ENCODE measurements at places on chromosomes 3 and 15.

GRCh38 chr15:86759800-86760523 lies 680.3 kb downstream of the AGBL1 start:
- DNase-seq: no peak

- no peak for DNase-seq
These were observed 72.3 kb downstream of the CD200R1L start for GRCh38 chr3:112774293-112774926.

- DNase-seq: no peak
These were observed 272.8 kb upstream of the TTC14 start for GRCh38 chr3:180329187-180329586.

GRCh38 chr3:13323822-13324221 lies 96.3 kb downstream of the NUP210 start:
- DNase-seq: no peak

- DNase-seq: no peak
These were observed 15.3 kb downstream of the DPH6 start for GRCh38 chr15:35530698-35531097.

GRCh38 chr15:47857776-47858167 lies 140.5 kb downstream of the SEMA6D start:
- no peak for DNase-seq

GRCh38 chr15:90513448-90513847 lies 16.3 kb upstream of the CRTC3 start:
- no peak for DNase-seq

GRCh38 chr15:64928626-64929220 lies 17.0 kb downstream of the ANKDD1A start:
- no peak for DNase-seq

Data from activated CD4-positive, alpha-beta T cell treated with anti-CD3 and anti-CD28 coated beads, Interleukin-2, amount 50 U/mL, for 1 hour (primary cell).